ENCODE measurements at places on chromosomes 12 and 14.
A peak's percentile ranks its signal among the peaks of the same experiment; 100 is the strongest.

DNA sequence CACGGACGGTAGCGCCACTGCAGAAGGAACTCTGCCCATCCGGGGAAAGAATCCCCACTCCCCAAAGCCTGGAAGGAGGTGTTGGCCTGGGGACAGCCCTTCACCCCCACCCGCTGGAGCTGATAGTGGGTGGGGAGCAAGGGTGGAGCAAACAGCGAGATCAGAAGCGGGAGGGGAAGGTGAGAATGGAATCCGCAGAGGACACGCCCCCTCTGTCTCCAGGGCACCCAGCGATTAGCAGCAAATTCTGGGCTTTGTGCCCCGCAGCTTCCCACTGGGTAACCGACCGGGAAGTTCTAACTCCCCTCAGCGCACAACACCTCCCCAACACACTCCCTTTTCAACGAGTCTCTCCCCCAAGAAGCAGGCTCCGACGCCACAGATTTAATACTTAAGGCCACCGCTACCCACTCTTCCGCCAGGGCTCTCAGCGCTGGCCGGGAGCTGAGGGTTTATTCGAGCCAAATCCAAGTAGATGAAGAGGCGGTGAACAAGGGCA lies 1.4 kb downstream of the SLC25A29 start:
- DNase-seq: peak; percentile 86

GRCh38 chr14:69680297-69680696 lies 68.9 kb downstream of the SUSD6 start:
- no peak for DNase-seq

DNA sequence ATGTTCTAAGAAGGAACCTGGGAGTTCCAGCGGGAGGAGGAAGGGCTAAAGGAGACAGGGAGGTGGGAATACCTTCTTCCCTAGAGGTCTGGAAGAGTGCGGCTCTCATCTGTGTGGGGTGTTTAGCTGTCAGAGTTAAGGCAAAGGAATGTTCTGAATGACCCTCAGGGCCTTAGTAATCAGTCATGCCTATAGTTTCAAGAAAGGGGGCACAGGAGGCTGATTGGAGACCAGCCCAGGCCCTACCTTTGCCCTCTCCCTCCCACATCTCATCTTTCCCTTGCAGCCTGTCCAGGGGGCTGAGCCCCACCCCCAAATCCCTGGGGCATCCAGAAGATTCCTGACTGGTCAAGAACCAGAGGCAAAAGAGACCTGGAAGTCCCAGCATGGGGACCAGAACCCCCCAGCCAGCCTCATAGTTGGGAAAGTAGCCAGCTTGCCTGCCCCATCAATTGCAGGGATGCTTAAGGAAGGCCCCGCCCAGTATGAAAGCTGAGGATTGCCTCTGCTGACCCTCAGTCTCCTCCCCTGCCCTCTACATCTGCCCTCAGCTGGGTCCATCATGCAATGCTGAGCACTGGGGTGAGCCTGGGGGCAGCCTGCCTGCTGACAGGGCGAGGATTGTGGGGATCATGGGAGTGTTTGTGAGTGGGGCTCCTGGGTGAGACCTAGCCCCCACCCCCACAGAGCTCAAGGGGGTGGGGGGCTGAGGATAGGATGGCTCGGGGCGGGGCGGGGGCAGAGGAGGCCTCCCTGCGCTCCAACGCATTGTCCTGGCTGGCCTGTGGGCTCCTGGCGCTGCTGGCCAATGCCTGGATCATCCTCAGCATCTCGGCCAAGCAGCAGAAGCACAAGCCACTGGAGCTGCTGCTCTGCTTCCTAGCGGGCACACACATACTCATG lies 1.8 kb downstream of the GPR162 start:
- DNase-seq: no peak

- no peak for DNase-seq
Observed at GRCh38 chr14:58055497-58056010, 96.5 kb downstream of the ARMH4 start.

DNA sequence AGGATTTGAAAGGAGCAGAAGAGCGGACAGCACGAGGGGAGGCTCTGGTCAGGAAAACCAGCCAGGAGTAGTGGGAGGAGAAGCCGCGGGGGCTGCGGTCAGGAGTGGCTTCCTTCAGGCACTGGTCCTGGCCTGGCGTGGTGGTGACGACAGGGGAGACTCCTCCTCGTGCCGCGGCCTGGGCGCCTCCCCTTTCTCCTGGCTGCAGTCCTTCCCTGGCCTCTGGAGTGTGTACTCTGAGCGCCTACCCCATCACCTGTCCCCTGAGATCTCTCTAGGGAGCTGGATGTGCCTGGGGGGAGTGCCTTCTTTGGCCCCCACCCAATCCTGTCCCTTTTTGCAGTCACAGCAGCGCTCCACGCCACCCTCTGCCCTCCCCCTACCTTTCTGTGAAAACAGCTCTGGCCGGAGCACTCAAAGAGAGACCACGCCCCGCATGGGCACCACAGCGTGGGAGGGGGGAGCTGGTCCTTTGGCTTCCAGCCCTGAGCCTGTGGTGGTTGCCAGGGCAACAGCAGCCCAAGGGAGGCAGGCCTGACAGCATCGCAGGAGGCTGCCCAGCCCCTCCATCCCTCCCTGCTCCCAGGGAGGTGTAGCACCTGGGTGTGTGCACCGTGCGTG lies 125.9 kb downstream of the CALM1 start:
- DNase-seq: peak; percentile 70

GRCh38 chr14:95290871-95291431 lies 28.8 kb downstream of the CLMN start:
- DNase-seq: no peak

- no peak for DNase-seq
Observed at GRCh38 chr12:120404271-120404670, 33.6 kb upstream of the COX6A1 start.

- no peak for DNase-seq
Observed at GRCh38 chr12:69459477-69459876, 10.7 kb upstream of the FRS2 start.

DNA sequence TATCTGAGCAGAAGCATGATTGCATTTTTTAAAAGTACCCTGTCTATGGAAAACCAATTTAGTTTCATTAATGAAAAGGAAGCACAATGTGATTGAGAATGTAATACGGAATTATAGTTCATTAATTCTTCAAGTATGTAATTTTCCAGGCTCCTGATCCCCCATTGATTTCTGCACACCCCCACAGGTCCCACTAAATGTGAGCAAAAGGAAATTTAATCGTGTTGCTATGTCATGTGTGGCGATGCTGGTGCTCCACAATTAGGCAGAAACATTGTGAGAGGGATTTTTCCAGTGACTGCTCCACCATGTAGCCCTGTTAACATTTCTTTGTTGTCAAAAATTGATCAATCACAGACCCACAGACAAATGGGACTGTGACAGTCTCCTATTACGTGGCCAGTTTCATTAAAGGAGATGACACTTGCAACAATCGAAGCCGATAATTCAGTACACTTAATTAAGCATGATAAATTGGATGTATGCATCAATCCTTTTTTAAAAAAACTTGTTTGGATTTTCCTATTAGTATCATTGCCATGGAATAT lies 306.0 kb downstream of the NELL2 start:
- no peak for DNase-seq

GRCh38 chr14:65580973-65581372 lies 168.4 kb downstream of the FUT8 start:
- no peak for DNase-seq

GRCh38 chr12:45268672-45269411 lies 52.9 kb downstream of the ANO6 start:
- peak; percentile 87 for DNase-seq

DNA sequence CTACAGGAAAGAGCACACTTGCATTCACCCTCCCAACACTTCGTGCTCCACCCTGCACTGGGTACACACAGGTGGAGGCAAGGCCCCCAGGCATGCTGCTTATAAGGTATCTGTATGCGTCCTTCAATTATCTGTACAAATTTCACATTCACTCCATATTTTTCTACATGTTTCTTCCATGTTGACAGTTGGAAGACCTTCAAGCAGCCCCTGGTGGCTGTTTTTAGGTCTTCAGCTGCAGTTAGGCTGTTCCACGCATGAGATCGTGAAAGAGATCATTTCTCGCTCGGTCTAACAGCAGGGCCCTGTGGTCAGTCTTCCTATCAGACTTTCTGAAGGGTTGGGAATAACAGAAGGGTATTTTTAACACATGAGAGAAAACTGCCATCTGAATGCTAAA lies 47.1 kb downstream of the PLXNC1 start:
- no peak for DNase-seq

- DNase-seq: no peak
Observed at GRCh38 chr12:85489194-85489593, 209.2 kb downstream of the ALX1 start.

GRCh38 chr14:93997916-93998870 lies 1.1 kb downstream of the CCDC197 start:
- DNase-seq: no peak

DNA sequence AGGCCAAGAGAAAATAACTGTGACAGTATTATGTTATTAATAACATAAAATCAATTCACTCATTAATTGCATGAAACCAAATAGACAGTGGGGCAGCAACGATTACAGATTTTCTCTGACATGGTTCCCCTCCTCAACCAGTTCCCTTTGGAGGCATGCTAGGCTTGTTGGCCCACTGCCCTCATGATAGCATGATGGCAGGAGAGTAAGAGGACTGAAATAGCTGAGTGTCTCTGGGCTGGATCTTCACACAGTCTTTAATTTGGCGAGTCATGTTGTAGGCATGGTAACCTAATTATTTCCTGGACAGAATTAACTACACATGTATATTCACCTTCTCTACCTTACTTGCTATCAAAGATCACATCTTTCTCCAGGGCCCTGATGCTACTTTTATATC lies 266.2 kb upstream of the PELI2 start:
- no peak for DNase-seq

GRCh38 chr14:69387311-69387710 lies 10.8 kb downstream of the ERH start:
- no peak for DNase-seq
